ENCODE measurements at places on chromosomes 1 and 21.

DNA sequence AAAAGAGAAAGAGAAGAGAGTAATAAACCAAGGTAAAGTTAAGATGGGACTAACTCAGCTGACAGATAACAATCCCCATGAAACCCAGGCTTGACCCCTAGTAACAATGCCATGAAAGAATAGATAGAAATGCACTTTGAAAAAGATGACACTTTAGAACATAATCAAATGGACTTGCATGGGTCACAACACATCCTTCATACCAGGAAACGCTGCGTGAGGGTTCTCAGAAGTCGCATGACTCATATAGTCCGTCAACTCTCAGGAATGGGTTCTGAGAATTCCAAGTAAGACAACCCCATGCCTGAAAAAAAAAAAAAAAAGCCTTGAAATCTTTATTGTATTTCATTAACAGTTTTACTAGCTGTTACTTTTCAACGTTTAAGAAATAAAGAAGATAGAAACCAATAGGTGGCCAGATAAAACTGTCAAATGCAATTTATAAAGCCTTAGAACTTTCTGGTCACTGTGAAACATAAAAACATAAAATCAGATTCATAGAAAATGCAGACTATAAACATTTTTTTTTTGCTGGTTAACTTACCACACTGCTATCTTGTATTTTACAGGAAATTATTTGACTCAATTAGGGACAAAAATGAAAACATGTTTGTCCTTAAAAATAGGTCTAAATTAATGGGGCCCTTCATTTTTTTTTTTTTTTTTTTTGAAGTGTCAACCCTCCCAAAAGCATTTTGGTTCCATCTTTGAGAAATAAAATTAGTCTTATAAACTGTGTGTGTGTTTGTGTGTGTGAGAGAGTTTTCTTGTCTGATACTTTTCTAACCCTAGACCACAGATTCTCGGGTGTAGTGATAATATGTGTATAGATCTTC, 202.1 kb downstream of the NCAM2 start:
- no peak for DNase-seq

- no peak for DNase-seq
Measured at GRCh38 chr1:214494706-214495105, 56.7 kb downstream of the PTPN14 start.

DNA sequence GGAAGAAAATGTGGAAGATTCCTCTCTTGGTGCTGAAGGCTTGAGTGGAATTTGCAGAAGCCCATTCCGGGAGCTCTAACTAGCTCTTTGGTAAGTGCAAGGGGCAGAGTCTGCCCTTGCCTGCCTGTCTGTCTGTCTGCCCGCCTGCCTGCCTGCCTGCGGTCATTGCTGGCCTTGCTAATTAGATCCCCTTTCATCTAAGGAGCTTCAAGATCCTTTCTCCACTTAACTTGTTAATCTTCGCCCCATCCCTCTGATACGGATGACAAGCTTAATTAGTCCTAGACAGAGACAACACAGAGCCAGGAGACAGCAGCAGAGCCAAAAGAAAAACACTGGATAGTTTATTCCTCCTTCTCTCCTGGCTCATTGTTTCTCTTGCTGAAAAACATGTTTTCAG, 80.2 kb upstream of the GADD45A start:
- no peak for DNase-seq

GRCh38 chr1:213325482-213325881, 274.4 kb downstream of the RPS6KC1 start:
- DNase-seq, result no peak

- no peak for DNase-seq
Measured at GRCh38 chr1:11187494-11187893, 1.7 kb upstream of the ANGPTL7 start.

- DNase-seq, result no peak
Measured at GRCh38 chr1:243287123-243287460, 31.3 kb downstream of the SDCCAG8 start.

DNA sequence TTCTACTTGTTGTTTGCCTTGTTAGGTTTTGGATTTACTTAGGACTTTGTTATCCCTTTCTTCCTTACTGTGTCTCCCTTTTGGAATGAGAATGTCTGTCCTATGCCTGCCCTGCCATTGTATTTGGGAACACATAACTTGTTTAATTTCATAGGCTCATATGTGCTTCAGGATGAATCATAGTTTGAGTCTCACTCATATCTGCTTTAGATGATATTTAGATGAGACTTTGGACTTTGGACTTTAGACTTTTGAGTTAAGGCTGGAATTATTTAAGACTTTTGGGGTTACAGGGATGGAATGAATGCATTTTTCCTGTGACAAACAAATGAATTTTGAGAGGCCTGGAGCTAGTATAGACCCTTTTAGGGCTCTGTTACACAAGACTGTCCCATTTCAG, 33.4 kb downstream of the PSMG1 start:
- DNase-seq, result no peak

GRCh38 chr1:153354515-153355193, 3.0 kb upstream of the S100A9 start:
- no peak for DNase-seq

DNA sequence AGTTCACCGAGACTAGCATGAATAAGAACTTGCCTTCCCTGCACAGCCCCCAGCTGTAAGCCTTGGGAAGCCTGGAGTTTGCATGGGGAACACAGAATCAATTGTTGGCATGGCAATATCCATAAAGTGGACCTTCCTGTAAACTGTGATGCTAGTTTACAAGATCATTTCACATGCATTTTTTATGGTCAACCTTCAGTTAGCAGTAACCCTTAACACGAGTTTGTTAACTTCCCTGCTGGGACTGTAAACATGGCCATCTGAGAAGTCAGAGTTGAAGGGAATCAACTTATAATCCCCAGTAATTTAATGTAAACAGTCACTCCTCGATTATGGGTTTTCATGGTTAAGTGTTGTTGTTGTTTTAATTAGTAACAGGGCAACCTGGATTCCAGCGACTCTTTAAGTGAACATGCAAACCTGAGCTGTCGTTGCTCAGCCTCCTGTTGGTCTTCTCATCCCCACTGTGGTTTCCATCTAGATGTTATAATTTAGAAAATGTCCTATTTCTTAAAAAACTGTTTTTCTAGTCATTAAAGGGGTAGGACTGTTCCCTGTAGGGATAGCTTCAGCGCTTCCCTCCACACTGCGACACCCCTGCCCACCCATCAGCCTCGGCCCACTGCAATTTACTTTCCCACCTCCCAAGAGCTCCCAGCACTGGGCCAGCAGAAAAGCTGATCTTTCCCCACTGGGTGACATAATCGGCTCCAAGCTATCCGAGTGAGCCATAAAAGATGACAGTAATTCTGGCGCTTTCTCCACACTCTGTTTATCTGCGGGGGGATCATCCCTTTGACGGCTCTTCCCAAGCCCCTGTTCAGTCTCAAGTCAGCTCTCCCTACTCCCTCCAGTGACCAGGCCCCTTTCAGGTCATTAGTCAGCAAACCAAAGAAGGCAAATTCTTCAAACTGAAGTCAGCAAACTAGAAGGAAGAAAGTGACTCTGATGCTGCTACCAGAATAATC, 107.6 kb upstream of the IPO9 start:
- no peak for DNase-seq

GRCh38 chr1:66168467-66168887, 365.5 kb upstream of the SGIP1 start:
- DNase-seq, result no peak

DNA sequence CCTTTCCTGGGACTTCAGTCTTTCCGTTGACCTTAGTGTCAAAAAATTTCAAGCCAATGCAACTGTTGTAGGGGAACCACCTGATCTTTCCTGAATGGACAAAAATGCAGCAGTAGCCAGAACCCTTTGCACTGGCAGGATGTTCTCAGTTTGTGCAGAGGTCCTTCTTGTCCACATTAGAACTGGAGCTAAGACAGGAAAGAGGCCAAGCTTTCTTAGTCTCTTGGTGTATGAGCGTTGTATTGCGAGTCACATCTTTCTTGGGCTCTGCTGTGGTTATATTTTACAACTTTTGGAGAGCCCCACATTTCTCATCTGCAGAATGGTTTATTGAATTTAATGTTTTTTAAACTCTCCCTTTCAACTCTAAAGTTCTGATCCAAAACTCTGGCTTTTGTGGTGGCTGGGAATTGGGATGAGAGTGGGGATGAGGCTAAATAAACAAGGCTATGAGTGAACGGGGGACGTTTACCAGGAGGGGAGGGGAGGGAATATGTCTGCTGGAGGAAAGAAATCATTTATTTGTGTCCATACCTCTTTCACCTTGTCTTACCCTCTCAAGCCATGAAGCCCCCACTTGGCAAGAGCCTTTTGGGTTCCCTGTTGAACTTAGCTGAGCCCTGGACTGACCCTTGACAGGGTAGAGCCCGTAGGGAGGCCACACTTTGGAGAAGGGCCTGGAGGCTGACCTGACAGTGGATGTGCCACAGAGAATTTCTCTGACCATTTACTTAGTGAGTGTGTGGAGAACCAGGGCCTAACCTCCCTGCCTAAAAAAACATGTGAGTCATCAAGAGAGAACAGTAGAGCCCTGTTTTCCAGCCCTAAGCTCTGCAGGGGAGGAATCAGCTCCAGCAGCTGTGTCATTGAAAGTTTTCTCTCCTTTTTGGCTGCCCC, 586 bp downstream of the CHI3L2 start:
- peak; percentile 31 for DNase-seq

GRCh38 chr21:35232545-35233176, 183.6 kb upstream of the RUNX1 start:
- no peak for DNase-seq

GRCh38 chr1:229226796-229227195, 44.1 kb upstream of the RAB4A start:
- no peak for DNase-seq

DNA sequence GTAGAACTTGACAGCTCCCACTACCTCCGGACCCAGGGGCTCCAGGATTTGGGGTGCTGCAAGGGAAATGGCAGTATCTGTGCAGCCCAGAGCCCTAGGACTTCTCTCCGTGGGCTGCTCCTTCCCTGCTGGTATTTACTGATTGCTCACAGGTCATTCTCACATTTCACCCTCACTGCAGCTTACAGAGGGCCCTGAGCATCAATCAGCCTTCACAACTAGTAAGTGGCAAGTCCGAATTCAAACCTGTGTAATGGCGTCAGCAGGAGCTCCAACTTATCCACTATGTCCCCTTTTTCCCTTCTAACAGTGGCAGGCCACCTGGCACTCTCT, 32.4 kb downstream of the PIK3C2B start:
- no peak for DNase-seq

DNA sequence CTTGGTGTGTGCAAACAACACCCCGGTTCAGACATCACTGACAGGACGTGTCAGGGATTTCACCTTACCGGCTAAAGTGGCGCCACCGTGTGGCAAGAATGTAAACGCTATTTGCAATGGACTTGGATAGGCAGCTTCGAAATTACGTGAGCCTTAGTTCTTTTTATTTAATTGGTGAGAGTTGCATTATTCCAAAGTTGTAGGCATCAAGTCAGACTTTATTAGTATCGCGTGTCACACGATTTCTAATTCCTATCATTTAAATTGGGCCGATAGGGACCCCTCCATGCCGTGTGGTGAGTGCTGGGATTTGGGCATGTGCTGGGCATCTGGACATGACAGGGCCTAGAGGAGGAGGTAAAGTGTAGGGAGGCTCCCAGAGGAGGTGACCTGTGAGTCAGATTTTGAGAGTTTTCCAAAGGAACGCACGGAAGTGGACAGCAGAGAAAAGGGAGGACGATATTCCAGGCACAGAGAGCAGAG, 14.5 kb upstream of the CPT2 start:
- DNase-seq, result peak; percentile 90

DNA sequence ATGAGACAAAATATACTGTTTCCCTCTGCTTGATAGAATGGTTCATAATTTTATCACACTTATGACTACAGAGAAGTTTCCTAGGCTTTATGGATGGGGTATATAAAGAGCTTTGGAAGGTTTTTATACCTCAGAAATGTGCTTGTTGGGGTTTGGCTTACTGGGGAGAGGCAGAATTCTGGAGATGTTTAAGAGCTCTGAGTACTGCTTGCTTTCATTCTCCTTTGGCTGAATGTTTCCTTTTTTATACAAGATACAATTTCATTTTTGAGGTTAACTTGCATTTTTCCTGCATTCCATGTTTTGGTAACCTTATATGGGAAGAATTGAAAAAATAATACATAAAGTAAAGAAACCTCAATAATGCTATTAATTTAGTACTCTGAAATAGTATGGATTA, 157.7 kb upstream of the COL11A1 start:
- no peak for DNase-seq

DNA sequence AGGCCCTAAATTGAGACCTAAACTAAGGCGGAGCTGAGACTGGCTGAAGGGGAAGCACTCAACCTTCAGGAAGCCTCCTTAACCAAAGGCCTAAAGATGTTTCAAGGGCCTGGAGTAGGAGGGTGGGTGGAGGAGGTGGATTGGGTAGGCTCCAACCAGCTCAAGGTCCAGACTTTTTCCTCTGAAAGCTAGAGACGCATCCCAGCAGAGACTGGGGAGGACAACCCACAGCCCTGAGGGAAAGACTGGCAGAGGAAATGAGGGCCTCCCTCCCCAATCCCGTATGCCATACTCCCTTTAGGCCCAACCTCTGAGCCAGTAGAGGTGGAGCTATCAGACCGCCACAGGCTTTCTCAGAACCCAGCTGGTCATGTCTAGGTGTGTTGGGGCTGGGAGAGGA, 1.1 kb downstream of the ECM1 start:
- no peak for DNase-seq

GRCh38 chr1:44640200-44640853, 34.0 kb downstream of the TMEM53 start:
- DNase-seq, result no peak

- DNase-seq, result no peak
Measured at GRCh38 chr1:212520299-212520698, 87.6 kb downstream of the NENF start.

- no peak for DNase-seq
Measured at GRCh38 chr1:43368646-43369020, 822 bp upstream of the ELOVL1 start.

All from stomach (tissue), 19 donors.